ENCODE measurements at places on chromosomes 12 and 14.

DNA sequence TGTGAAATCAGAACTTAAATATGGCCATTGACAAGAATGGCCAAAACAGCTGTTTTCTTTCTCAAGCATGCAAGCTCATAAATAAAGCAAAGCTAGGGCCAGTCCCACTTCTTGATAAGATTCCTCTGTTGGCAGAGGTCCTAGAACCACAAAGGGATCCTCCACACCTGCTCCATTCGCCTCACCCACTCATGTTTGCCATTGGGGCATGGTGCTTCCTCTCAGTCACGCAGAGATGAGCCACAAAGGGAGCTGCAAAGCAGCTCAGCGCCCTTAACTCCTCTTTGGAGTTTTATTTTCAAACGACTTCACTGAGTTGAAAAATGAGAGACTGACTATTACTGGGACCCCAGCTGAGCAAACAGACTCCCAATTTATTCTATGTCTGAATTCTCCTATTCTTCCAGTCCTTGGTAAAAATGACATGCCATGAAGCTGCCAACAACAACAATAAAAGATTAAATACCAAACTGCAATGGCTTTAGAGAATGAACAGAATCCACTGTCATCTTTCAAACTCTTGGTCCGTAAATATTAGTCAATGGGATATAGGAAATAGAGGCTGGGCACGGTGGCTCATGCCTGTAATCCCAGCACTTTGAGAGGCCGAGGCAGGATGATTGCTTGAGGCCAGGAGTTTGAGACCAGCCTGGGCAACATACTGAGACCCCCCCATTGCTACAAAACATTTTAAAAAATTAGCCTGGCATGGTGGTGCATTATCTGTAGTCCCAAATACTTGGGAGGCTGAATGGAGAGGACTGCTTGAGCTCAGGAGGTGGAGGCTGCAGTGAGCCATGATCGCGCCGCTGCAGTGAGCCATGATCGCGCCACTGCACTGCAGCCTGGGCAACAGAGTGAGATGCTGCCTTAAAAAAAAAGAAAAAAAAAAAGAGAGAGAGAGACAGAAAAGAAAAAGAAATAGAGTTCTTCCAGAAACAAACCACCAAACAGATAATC is 16.4 kb downstream of the MANSC1 start:
- no peak for DNase-seq

- DNase-seq = no peak
Measured at GRCh38 chr14:55399852-55400251, 11.8 kb downstream of the ATG14 start.

DNA sequence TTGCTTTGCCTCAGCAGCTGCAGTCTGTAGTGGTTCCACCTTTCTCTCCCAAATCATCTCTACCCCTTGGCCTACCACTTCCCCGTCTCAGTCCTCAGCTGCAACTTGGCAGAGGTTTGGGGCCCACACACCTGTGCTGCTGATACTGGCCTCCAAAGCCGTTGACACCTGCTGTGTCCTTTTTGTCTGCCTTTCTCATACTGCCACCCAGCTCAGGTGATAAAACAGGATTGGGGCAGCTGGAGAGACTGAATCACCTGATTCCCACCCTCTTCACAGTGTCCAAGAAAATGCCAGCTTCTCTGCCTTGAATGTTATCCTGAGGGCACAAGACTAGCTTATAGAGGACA is 103.7 kb downstream of the ETV6 start:
- DNase-seq = no peak

DNA sequence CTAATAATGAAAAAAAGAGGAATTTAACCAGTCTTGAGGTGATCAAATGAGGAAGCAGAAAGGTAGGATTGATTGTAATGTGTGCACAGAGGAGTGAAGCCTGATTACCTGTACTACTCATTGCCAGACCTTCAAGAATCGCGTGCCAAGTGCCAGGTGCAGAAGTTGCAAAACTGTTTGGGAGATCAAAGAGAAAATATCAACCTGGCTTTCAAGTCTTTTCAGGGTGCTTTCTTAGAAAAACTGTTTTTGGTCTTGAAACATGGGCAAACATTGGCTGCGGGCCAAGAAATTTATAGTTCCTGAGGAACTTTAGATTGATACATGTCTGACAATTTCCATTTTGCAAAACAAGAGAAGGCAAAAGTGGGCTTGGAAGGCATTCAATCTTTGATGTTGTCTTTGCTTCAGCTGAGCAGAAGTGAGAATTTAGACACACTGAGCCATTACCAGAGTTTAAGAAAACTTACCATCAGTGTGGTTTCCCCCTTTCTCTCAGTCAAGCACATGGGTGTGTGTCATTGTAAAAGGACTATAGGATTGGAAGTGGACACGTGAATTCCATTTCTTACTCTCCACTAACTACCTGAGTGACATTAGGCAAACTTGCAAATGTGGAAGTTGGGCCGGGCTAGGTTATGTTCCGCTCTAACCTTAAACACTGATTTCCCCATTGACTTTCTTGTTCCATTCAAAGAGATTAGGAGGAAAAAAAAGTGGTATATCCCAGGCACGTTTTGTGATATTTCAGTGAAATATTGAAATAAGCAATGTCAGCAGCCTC is 486.2 kb downstream of the DIO2 start:
- no peak for DNase-seq

GRCh38 chr14:79043194-79043889 is 873.2 kb downstream of the NRXN3 start:
- DNase-seq = no peak

DNA sequence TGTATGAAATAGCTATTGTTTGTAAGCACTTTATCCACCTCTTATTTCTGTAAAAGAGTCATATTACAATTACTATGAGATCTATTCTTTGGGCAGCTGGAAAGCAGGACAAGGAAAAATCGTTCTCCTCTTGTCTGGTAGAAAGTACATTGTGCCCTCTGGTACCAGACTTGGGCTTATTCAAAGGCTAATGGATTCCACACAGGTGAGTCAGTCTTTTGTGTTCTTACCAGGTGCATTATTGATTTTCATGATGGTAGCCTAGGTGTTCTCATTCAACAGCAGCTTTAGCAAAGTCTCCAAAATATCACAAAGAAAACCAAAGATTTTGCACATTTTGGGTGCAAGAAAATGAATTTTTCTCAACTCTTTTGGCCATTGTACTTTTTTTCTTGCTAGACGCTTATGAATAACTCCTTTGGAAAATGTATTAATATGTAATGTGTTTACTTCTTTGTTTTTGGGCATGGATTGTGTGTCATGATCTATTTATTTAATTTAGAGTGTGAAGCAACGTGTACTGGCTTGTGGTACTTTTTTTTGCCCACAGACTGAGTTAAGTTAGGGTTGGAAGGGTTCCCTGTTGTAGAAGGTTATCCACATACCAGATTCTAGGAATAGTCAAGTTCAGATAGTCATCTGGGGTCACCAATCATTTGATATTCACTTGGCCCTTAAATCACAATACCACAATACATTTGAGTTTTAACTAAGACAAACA is 26.2 kb downstream of the MNAT1 start:
- DNase-seq = no peak

DNA sequence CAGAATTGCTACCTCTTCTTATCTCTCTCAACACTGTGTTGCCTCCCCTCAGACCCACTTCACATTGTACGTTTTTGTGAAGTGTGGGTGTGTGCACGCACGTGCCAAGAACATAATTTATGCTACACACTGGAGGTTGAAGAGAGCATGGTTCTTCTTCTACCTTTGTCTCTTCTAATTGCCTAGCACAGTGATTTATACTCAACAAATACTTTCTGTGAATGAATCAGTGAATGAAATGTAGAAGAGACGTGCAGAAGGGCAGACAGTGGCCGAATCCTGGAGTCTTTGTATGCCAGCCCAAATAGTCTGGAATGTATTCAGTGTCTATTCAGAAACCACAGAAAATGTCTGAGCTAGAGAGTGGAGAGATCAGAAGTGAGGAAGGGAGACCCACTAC is 4.6 kb upstream of the SAMD4A start:
- no peak for DNase-seq

DNA sequence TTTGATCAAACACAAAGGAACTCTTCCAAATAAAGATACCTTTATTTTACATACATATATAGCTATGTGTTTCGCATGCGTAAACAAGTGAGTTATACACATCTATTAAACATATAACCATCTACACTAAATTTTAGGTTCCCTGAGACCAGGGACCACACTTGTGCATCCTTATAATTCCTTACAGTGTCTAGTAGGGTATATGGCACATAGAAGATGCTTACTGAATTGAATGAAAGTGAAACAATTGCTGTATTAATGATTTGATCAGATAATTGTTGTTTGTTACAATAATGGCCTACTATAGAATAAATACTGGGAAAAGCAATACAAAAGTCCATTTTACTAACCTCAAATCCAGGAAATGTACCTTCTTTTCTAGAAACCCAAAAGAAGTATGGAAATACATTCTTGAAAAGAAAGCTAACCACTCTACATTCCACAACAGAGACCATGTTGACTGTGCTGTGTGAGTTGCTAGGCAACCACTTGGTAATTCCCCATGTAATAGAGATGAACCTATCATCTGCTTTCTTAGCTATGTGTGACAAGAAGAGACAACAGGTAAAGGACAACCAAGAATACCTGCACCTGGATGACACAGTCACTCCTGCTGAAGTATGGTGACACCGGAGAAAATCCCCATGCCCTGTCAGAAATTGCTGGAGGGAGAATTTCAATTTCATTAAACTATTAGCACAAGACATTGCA is 11.9 kb upstream of the CIPC start:
- DNase-seq = no peak

DNA sequence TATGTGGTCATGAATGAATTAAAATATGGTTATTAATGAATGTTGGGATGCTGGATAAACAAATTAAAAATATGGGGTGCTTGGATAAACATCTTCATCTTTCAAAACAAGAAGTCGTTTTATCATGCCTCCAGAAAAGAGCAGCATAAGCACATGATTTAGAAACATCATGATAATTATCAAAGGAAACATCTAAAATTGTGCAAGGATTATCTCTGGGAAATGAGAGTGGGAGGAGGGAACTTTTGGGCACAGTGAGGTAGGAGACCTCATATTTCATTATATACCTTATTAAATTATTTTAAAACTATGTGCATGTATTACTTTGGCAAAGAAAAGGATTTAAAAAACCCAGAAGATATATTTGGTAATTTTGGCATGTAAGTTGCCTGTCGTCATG is 8.9 kb downstream of the C3AR1 start:
- DNase-seq = no peak

DNA sequence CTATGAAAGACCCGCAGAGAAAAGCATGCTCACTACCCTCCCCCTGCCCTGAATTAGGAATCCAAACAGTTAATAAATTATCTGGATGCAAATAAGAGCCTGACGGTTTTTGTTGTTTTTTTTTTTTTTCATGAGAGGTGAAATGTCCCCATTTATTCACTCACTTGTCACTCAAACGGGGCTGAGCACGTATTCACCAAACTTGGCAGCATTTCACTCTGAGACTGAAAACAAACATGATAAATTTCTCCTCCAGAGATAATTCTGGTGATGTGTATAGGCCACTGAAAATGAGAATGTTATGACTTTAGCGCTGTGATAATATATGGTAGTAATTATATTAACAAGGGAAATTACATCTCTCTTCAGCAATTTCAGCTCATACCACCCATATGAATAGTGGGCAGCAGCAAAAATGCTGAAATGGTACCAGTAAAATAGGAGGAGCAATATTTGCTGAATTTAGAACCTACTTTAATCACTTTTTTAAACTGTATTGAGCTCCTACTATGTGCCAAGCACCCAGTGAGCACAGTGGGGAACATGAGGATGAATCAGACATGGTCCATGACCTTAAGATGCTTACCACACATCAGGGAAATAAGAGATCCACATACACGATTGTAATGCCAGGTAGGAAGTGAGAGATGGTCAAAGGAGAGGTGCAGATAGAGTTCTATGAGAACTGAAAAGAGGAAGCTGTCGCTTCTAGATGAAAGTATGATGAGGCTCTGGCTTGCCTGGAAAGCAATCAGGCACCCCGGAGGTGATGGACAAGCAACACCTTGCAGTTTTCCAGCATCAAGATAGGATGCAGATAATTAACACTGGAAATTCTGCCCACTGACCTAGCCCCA is 286.5 kb upstream of the TMPO start:
- no peak for DNase-seq

GRCh38 chr12:123445388-123446332 is 9.2 kb upstream of the RILPL2 start:
- no peak for DNase-seq

GRCh38 chr12:14275886-14276285 is 89.6 kb upstream of the ATF7IP start:
- no peak for DNase-seq

- DNase-seq = no peak
Measured at GRCh38 chr12:45509187-45509586, 220.3 kb upstream of the ARID2 start.

GRCh38 chr12:96878704-96879103 is 28.4 kb upstream of the NEDD1 start:
- DNase-seq = no peak

GRCh38 chr12:110270125-110270962 is 10.7 kb upstream of the ATP2A2 start:
- no peak for DNase-seq

DNA sequence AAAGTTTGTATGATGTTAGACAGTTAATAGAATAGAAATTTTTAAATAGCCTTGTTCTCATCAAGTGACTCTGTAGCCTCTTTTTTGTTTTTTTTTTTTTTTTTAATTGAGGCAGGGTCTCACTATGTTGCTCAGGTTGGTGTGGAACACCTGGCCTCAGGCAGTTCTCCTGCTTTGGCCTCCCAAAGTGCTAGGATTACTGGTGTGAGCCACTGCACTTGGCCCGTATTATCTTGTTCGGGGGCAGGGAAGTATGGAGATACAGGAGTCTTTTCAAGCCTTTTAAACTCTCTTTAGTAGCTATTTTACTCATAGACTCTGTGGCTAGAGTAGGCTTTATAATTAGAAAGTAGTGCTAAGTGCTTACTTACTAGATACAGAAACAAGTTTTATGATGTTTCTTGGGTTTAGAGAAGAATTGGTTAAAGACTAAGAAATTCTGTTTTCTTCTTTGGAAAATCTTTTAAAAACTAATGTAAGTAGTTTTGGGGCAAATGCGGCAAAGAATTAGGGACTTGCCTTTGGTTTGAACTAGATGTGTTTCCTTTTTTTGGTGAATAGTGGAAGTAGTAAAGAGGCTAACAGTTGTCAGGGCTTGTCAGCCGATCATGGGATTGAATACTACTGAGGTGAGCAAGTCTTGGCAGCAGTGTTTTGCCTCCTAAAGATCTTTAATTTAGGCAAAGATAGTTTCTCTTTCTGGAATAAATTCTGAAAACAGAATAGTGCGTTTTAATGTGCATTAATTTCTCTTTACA is 31.3 kb downstream of the FBXO34 start:
- no peak for DNase-seq

DNA sequence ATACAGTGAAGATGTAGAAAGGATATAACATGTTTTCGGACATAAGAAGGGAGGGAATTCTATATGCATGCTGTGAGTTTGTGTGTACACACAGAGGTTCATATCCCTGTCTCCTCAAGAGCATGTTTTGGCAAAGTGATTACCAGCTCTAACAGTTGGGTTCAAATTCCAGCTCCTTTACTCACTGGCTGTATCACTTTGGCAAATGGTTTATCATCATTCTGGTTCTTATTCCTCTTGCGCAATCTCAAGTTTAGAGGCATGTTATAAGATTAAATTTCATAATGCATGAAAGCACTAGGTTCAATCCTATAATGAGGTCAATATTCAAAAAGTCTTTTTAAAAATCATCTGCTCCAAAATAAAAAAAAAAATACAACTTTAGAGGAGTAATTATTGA is 107.7 kb upstream of the LRFN5 start:
- DNase-seq = no peak

Data from stimulated activated CD4-positive, alpha-beta T cell treated with anti-CD3 and anti-CD28 coated beads, Interleukin-1b, Interleukin-23, amount 100 ng/mL, for 48 hours (primary cell).